ENCODE measurements at places on chromosomes 12 and 14.

DNA sequence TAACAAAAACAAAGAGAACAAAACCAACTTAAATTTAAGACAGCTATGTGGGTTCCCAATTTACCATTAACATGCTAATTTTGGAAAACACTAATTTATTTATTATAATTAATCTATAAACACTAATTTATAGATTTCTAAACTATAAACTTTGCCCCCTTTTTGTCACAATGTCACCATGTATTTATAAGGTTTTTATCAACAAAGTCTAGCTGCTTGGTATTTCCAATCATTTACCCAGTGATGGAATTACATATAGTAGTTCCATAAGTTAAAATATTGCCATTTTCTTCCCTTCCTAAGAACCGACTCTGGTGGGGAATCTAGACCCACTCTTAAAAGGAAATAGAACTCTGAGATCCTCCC lies 140.7 kb downstream of the PPM1H start:
- DNase-seq = no peak

GRCh38 chr12:114684098-114684869 lies at the start of gene TBX3:
TBX3 (minus strand) TSS chr12:114684175; CDS start chr12:114683200, 975 bp downstream.
- DNase-seq = no peak

GRCh38 chr14:89425931-89426330 lies 8.9 kb upstream of the FOXN3 start:
- DNase-seq = no peak

GRCh38 chr14:82251494-82251893 lies 717.8 kb upstream of the SEL1L start:
- DNase-seq = no peak

DNA sequence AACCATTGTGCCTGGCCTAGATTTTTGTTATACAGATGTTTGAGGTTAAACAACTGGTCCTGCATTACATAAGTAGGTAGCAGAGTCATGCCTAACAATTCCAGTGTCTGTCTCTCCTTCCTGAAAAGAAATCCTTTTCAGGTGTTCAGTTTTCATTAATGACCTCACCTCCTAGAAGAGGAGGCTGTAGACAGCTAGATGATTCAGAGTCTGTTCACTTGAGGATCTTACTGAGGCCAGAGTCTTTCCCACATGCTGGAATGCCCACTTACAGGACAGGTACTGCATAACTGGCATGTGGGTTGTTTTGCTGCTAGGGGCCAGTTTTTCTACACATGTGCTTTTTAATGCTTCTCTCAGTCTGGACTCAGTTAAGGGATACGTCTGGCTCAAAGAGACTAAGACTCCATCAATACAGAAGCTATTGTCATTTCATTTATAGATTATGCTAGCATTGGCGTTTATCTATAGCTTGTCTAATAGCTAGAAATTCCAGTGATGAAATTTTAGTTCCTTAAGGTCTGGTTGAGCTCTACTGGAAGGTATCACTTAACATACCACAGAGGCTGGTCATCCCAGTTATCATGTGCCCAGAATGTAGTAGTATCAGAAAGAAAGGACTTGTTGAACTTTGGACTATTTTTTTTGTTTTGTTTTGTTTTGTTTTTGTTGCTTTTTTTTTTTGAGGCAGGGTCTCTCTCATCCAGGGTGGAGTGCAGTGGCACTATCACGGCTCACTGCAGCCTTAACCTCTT lies 206.4 kb downstream of the ERC1 start:
- DNase-seq = no peak

- DNase-seq = no peak
These were observed 33.6 kb downstream of the E2F7 start for GRCh38 chr12:77031745-77032144.

GRCh38 chr14:75366963-75367362 lies 60.9 kb upstream of the JDP2 start:
- no peak for DNase-seq

- DNase-seq = no peak
These were observed 42.6 kb downstream of the SAMD4A start for GRCh38 chr14:54609576-54609975.

All from activated CD4-positive, CD25-positive, alpha-beta regulatory T cell treated with anti-CD3 and anti-CD28 coated beads, Interleukin-2, amount 50 U/mL, for 72 hours (primary cell).